ENCODE measurements at places on chromosomes 13 and 19.

GRCh38 chr19:53192771-53193534 lies at the start of gene ZNF665:
ZNF665 (minus strand) TSS chr19:53193358; CDS start chr19:53182898, 10,460 bp downstream.
- DNase-seq, result peak; percentile 59

DNA sequence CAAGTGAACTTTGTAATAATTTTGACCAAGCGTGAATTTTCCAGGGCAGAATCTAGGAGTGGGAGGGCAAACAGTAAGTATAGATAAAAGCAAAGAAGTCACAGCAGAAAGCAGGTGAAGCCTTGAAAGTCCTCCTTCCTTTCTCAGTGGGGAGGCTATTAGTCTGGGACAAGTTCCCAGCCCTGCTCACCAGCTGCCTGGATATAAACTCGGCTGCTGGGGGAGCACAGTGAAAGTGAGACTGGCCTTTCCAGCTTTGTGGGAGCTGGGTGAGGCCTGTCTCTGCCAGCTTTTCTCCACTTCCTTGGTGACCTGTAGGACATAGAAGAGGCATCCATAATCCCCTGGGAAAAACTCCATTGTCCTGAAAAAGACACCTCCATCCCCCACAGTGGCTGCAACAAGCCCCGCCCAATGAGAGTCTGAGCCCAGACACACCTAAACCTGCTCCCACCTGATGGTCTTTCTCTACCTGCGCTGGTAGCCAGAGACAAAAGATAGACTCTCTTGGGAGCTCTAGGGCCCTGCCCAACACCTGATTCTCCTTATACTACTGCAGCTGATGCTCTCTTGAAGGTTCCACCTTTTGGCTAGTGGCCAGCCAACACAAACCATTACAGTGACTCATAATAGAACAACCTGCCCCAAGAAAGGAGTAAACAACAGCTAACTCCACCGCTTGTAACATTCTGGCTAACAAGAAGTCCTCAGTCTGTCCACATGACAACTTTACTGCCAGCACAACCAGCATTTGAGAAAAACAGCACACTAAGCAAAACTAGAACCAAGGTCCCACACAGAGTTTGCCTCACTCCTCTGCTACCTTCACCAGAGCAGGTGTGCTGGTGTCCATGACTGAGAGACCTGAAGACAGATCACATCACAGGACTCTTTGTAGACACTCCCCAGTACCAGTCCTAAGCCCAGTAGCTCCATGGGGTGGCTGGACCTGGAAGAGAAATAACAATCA lies 252.2 kb upstream of the SLITRK6 start:
- no peak for DNase-seq

DNA sequence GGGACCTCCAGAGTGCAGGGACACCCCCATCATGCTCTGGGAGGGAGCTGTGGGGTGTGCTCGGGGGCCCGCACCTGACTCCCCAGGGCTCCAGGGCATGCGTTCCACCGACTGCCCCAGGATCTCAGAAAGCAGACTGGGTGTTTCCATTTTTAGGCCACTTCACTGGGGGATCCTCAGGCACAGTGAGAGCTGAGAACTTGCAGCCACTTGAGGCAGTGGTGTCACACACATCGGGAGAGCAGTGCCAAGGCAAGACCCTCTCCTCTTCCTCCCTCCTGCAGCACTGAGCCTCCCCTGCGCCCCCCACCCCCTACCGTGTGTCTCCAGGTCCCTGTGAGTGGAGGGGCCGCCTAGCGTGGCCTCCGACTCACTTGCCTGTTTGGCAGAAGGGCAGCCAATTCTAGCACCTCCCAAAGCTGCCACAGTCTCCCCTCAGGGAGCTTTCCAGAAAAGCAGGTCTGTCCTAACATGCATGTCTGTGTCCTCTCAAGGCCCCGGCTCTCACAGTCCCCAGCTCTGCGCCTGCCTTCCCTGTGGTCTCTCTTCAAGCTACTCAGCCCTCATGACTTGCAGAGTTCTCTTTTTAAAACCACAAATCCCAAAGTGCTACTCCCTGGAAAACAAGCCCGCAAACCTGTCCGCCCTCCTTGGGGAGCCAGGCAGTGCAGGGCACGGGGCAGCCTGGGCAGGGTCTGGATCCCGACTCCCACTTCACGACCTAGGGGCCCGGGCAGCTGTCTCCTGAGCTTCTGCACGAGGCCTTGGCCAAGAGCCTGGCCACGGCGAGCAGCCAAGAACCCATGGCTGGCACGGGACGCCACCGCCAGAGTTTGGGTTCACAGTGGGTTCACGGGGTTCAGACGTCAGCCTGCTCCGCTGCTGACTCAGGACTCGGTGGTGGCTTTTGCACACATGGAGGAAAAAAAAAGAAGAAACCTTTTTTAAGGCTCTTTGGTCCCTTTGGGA lies 94.1 kb downstream of the STK24 start:
- DNase-seq, result peak; percentile 13

GRCh38 chr13:34810996-34811395 lies 131.1 kb upstream of the NBEA start:
- no peak for DNase-seq

DNA sequence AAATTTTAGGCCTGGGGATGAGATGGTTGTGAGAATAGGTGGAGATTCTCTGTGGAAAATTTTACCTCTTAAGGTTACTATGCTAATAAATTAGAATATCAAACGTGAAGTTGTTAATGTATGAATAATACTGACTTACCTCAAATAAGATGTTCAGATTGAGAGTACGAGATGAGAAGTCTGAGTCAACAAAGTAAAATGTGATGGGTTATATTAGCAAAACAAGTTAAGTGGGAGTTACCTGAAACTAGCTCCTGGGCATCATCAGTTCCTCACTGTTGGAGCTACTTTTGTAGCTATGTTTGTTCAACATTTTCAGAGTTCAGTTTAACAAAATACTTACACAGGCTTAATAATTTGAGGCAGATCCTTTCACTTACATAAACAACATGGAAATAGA lies 108.6 kb downstream of the PIBF1 start:
- no peak for DNase-seq

DNA sequence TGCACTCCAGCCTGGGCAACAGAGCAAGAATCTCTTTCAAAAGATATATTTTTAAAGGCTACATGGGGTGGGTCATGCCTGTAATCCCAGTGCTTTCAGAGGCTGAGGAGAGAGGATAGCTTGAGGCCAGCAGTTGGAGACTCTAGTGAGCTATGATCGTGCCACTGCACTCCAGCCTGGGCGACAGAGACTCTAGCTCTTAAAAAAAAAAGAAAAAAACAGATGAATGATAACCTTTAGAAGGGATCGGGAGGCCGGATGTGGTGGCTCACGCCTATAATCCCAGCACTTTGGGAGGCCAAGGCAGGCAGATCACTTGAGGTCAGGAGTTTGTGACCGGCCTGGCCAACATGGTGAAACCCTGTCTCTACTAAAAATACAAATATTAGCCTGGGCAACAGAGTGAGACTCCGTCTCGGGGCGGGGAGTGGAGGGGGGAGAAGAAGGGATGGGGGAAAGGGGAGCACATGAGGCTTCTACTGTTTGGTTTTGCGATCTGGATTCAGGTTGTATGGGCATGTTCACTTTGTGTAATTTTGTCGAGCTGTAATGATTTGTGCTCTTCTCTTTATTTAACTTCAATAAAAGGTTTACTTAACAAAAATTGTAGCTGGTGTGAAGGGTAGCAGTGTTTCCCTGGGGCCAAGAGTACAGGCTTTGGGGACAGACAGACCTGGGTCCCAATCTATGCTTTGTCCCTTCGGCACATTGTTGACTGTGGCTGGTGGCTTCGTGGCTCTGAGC lies 1.1 kb upstream of the PSMC4 start:
- DNase-seq, result peak; percentile 27

GRCh38 chr13:44425041-44425814 lies 51.6 kb downstream of the SERP2 start:
- no peak for DNase-seq

- no peak for DNase-seq
Measured at GRCh38 chr19:17841371-17841809, 6.4 kb downstream of the JAK3 start.

GRCh38 chr19:29376855-29377354 lies 148.9 kb upstream of the VSTM2B start:
- no peak for DNase-seq
